Peyer's patch (tissue), 4 donors: ENCODE measurements at places on chromosomes 1 and 21. TPM values are rescaled to one million over a fixed set of nuclear protein-coding genes. Genes with fewer than 3 reads are reported as not detected.

Gene STXBP3
- total RNA-seq: 60.3 TPM

Gene SLC9C2
- not detected for total RNA-seq

Gene MAP3K7CL
- total RNA-seq: 5.9 TPM

DNA sequence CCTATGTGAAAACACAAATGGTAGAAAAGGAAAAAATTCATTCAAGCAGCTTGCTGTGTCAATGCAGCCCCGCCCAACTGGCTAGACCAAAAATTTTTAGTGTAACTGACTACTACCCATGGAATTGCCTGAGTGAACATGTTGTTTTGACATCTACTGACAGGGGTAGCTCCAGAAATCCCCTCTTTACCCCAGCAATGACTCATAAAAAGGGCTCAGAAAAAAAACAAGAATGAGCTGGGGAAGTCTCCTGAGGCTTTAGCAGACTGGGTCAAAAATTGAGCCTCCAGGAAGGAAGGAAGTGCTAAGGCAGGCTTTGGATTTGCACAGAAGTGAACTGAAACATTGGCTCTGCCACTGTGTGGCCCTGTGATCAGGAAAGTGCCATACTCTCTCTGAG lies 24.4 kb upstream of the FGGY start:
- H3K27me3 ChIP-seq: no peaks in the 10 kb centered on the region
- H3K4me1 ChIP-seq: no peaks in the 10 kb centered on the region
- no peak overlapping the region for H3K4me3 ChIP-seq
- no peak overlapping the region for H3K27ac ChIP-seq
- no peak for DNase-seq

DNA sequence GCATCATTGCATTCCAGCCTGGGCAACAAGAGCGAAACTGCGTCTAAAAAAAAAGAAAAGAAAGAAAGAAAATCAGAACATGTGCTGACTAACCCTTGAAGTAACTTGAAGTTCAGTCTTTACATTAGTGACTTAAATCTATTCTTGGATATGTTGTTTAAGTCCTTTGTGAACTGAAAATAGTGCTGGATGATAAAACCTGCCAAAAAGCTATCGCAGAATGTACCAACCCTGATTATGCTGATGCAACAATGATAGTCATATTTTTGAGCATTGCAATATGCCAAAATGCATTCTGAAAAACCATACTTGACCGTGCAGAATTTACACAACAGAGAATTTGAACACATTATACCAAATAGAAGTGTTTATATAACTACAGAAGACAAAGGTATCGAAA lies 30.7 kb downstream of the SHISAL2A start:
- no peaks in the 10 kb centered on the region for H3K36me3 ChIP-seq
- H3K4me1 ChIP-seq: no peaks in the 10 kb centered on the region
- no peak overlapping the region for H3K27ac ChIP-seq
- H3K27me3 ChIP-seq: no peaks in the 10 kb centered on the region
- DNase-seq: no peak
- H3K4me3 ChIP-seq: no peak overlapping the region

DNA sequence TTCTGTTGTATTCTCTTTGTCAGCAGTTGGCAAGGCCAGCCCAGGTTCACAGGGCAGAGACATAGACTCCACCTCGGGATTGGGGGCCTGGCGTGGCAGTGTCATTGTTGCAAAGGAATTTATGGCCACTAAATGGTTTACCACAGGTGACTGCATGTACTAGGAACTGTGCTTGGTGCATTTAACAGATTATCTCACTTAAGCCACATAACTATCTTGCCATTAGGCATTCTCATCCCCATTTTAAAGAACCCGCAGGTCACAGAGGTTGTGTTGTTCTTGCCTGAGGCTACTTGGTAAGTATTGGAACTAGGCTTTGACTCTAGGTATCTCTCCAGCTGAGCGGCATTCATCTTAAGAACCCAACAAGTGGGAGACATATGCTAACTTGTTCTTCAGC lies 9.7 kb downstream of the TLCD4 start:
- H3K27me3 ChIP-seq: no peaks in the 10 kb centered on the region
- H3K4me1 ChIP-seq: no peaks in the 10 kb centered on the region
- H3K27ac ChIP-seq: peak overlapping the region; percentile 49
- no peaks in the 10 kb centered on the region for H3K36me3 ChIP-seq
- peak; percentile 72 for DNase-seq

DNA sequence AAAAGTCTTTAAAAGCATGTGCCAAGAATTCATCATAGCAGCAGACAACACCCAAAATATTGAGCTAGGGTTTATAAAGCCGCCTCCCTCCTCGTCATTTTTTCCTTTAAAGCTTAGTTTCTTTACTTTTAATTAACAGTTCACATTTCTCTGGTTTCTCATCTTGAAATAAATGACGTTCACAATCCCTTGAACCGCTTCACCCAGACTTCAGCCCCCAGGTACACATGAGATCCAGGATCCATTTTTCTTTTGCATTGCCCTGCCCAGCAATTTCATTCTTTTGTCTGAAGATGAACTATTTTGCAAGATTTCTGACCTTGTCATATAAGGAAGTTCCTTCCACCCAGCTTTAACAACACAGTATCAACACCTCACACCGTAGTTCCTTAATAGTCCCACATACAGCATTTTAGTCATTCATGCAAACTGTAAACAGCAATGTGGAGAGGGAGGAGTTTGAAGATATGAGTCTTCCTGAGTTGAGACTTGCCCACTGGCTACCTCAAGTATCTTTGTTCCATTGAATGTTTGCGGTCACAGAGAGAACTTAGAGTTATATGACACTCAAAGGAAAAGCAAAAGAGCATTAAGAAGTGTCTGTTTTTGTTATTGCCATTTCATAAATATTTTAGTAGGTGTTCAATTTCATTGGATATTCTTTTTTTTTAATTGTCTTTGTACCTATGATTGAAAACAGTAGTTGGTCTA lies 35.3 kb upstream of the CACYBP start:
- no peaks in the 10 kb centered on the region for H3K36me3 ChIP-seq
- H3K4me3 ChIP-seq: no peak overlapping the region
- DNase-seq: no peak

DNA sequence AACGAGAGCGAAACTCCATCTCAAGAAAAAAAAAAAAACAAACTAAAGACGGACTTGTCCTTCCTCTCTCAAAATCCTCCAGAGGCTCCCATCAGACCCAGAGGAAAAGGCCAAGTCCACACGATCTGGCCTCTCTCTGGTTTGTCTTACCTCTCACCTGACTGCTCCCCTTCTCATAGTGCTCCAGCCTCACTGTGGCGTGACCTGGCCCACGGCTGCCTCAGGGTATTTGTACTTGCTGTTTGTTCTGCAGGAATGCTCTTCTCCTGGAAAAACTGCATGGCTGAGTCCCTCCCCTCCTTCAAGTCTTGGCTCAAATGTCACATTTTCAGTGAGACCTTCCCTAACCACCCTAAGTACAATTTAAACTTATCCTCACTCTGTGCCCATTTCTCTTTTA lies 8.0 kb upstream of the BRWD1 start:
- no peak overlapping the region for H3K4me3 ChIP-seq
- DNase-seq: no peak
- H3K27ac ChIP-seq: no peak overlapping the region
- no peaks in the 10 kb centered on the region for H3K36me3 ChIP-seq
- no peaks in the 10 kb centered on the region for H3K4me1 ChIP-seq

DNA sequence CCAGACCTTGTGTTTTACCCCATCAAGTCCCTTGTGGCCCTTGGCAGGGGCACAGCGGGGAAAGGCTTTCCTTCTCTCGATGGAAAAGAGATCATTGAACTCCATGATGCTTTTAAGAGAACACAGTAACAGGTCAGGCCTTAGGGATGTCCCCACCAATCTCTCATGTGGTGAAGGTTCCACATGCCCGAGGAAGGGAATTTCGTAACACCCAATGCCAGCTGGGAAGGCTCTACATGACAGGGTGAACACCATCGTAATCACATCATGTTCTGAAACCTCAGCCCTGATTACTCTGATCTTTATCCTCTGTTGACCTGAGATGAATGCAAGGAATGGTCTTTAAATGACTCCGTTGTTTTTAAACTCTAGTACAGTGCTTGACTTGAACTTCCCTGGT lies 105.5 kb upstream of the SPAG17 start:
- H3K4me1 ChIP-seq: no peaks in the 10 kb centered on the region
- H3K27ac ChIP-seq: no peak overlapping the region
- no peaks in the 10 kb centered on the region for H3K27me3 ChIP-seq
- no peak overlapping the region for H3K4me3 ChIP-seq
- H3K36me3 ChIP-seq: no peaks in the 10 kb centered on the region

DNA sequence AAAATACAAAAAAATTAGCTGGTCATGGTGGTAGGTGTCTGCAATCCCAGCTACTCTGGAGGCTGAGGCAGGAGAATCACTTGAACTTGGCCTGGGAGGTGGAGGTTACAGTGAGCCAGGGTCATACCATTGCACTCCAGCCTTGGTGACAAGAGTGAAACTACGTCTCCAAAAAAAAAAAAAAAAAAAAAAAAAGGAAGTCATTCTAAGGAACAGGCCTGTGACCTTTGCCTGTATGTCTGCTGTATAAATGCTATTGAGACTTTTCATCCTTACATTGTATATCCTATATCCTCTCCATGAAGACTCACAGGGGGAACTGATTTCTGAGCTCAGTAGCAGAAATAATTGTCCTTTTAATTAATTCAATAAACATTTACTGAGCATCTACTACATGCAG lies 7.5 kb upstream of the CTPS1 start:
- no peaks in the 10 kb centered on the region for H3K27me3 ChIP-seq
- H3K36me3 ChIP-seq: no peaks in the 10 kb centered on the region
- no peak overlapping the region for H3K4me3 ChIP-seq
- no peak overlapping the region for H3K27ac ChIP-seq

GRCh38 chr1:245715970-245716369 lies 561.2 kb downstream of the KIF26B start:
- no peaks in the 10 kb centered on the region for H3K36me3 ChIP-seq
- no peak for DNase-seq
- no peaks in the 10 kb centered on the region for H3K4me1 ChIP-seq
- no peak overlapping the region for H3K27ac ChIP-seq

- H3K4me1 ChIP-seq: no peaks in the 10 kb centered on the region
- no peak overlapping the region for H3K4me3 ChIP-seq
- no peaks in the 10 kb centered on the region for H3K27me3 ChIP-seq
- DNase-seq: no peak
- H3K36me3 ChIP-seq: no peaks in the 10 kb centered on the region
These were observed 68.7 kb downstream of the NID1 start for GRCh38 chr1:235996048-235996785.
